Gastroesophageal sphincter (tissue), 4 donors: ENCODE measurements at places on chromosomes 13 and 19.

- ATAC-seq, result no peak
These were observed 12.7 kb downstream of the GPR42 start for GRCh38 chr19:35383536-35383935.

- no peak for ATAC-seq
These were observed 14.2 kb downstream of the ZNF331 start for GRCh38 chr19:53552001-53552721.

- no peak for ATAC-seq
These were observed 14.6 kb downstream of the GNA11 start for GRCh38 chr19:3108775-3109174.

- no peak for ATAC-seq
These were observed 447.4 kb downstream of the EFNB2 start for GRCh38 chr13:106088085-106088484.

DNA sequence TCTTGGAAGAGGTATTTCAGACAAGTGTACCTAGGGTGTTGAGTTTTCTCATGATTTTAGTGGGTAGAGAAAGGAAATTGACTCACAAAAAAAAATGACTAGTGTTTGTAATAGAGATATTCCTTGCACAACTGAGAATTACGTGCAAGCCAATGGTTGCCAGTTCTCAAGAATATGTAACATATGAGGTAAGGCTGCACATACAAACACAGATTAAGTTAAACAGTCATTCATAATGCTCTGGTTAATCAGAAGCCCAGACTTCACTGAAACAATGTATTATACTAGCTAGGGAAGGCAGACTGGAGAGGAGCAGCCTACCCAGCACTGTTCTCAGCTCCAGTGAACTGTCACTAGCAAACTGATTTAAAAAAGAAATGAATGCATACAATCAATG is 418.3 kb downstream of the DIAPH3 start:
- no peak for ATAC-seq

DNA sequence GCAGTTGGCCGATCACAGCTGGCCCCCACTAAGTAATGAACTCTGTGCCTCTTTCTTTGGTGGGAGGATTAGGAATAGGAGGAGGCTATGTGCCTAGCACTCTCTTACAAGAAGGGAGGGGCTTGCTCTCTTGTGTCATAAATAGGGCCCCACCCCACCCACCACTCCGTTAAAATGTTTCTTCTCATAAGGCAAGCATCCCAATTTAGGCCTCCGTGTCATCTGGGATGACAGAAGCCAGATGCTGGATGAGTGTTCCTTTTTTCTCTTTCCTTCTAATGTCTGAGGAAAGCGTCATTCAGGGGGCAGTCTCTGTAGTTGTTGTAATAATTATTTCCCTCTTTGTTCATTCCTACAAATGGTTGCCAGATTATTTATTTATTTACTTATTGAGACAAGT is at the start of gene LIPE:
Gene LIPE, minus strand, starts transcription at position 76 of the 400 bp plus-strand sequence. CDS start 239 bp downstream, outside the sequence.
- no peak for ATAC-seq

GRCh38 chr13:45787346-45787745 is 64.2 kb downstream of the SIAH3 start:
- no peak for ATAC-seq
